Liver (tissue), 10 donors: ENCODE measurements at places on chromosomes 16 and 17. TPM values are rescaled to one million over a fixed set of nuclear protein-coding genes. Genes with fewer than 3 reads are reported as not detected.

- H3K4me3 ChIP-seq: no peak overlapping the region
- H3K27me3 ChIP-seq: no peaks in the 10 kb centered on the region
- DNase-seq: no peak
- no peak overlapping the region for H3K27ac ChIP-seq
- peaks cover 80% of the 10 kb centered on the region for H3K36me3 ChIP-seq
Measured at GRCh38 chr17:80349151-80349651, 65.8 kb upstream of the ENDOV start.

Gene MMD
- total RNA-seq: 12.9 TPM

DNA sequence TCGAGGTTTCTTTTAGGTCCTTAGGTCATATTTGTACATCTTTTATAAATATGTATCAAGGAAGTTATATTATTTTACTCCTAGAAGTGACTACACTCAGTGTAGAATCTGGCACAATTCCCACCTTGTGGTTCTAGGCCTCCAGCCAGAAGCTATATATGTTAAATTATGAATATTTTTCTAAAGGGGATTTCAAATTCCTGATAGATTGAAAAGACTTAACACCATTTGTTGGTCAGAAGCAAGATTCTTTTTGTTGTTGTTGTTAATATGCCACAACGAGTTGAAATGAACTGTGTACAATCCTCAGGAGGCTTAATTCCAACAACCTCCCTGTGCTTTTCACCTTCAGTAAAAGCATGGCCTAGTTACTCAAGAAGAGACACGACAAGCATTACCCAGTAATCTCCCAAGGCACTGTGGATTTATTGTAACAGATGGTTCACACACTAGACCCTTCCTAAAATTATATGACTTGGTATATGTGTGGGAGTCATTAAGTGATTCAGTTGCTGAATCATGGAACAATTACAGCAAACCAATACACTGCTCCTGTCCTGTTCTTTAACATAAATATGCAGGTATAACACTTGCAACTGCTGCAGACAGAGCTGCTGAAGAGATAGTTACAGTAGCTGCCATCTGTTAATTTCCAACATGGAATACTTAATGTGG is 964.4 kb upstream of the GOT2 start:
- no peaks in the 10 kb centered on the region for H3K27me3 ChIP-seq
- H3K4me3 ChIP-seq: no peak overlapping the region
- no peaks in the 10 kb centered on the region for H3K4me1 ChIP-seq
- no peaks in the 10 kb centered on the region for H3K36me3 ChIP-seq
- DNase-seq: no peak
- no peak overlapping the region for H3K27ac ChIP-seq

Gene MAPT
- 0.17 TPM for total RNA-seq

Gene ABCA5
- total RNA-seq: 18.7 TPM

- no peaks in the 10 kb centered on the region for H3K27me3 ChIP-seq
- no peaks in the 10 kb centered on the region for H3K4me1 ChIP-seq
- H3K36me3 ChIP-seq: no peaks in the 10 kb centered on the region
- DNase-seq: no peak
- H3K4me3 ChIP-seq: no peak overlapping the region
Measured at GRCh38 chr17:10266296-10266876, 68.0 kb upstream of the GAS7 start.

DNA sequence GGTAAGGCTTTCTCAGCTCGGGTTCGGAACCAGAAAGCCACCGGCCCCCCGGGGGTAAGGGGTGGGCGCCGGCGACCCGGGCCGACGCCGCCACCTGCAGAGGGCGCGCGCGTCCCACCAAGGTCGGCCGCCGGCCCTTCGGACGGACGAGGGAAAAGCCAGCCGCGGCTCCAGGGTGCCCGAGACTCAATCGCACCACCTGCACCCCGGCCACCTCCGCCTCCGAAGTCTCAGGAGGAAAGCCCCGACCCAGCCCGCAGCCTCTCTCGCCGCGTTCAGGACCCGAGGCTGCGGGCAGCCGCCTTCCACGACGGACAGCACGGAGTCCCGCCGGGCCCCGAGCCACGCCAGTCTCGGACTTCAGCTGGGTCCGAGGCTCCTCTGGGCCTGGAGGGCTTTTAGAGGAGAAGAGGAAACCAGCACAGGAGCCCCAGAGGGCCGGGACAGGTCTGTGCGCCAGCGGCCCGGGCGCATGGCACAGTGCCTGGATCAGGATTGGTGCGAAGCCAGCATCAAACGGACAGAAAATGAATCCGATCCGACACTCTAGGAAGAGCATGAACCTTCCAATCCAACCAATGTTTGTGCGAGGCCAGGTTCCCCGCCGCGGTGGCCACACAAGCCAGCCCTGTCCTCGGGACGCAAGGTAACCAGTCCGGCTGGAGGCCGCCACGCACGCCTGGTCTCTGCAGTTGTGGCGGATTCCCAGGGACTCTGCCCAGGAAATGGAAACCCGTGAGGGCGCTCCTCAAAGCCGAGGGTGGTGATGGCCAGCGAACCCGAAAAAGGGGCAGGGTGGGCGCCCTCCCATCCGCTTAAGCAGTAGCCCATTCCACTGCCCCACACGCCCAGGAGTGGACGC is 6.7 kb downstream of the CBX8 start:
- DNase-seq: no peak
- H3K36me3 ChIP-seq: no peaks in the 10 kb centered on the region
- no peak overlapping the region for H3K27ac ChIP-seq
- peak overlapping the region; percentile 30 for H3K4me3 ChIP-seq
- H3K27me3 ChIP-seq: peaks cover 9% of the 10 kb centered on the region

Gene ERI2
- total RNA-seq: 79.1 TPM

GRCh38 chr16:53740933-53741531 is 37.1 kb downstream of the FTO start:
- H3K4me3 ChIP-seq: no peak overlapping the region
- no peak for DNase-seq
- H3K27ac ChIP-seq: no peak overlapping the region
- H3K27me3 ChIP-seq: no peaks in the 10 kb centered on the region
- no peaks in the 10 kb centered on the region for H3K4me1 ChIP-seq
- no peaks in the 10 kb centered on the region for H3K36me3 ChIP-seq

GRCh38 chr17:74749279-74750038 is 1.0 kb downstream of the NHERF1 start:
- H3K4me1 ChIP-seq: peaks cover 23% of the 10 kb centered on the region
- H3K27ac ChIP-seq: peak overlapping the region; percentile 89
- H3K27me3 ChIP-seq: no peaks in the 10 kb centered on the region
- no peaks in the 10 kb centered on the region for H3K36me3 ChIP-seq
- peak overlapping the region; percentile 94 for H3K4me3 ChIP-seq

GRCh38 chr17:29592850-29593551 is at the start of gene ANKRD13B:
ANKRD13B (plus strand) TSS chr17:29593132; CDS start chr17:29593622, 490 bp downstream.
- peaks cover 50% of the 10 kb centered on the region for H3K4me1 ChIP-seq
- DNase-seq: no peak
- H3K27me3 ChIP-seq: no peaks in the 10 kb centered on the region
- peak within 1 kb of the TSS; percentile 40 for H3K4me3 ChIP-seq
- H3K36me3 ChIP-seq: no peaks in the 10 kb centered on the region

DNA sequence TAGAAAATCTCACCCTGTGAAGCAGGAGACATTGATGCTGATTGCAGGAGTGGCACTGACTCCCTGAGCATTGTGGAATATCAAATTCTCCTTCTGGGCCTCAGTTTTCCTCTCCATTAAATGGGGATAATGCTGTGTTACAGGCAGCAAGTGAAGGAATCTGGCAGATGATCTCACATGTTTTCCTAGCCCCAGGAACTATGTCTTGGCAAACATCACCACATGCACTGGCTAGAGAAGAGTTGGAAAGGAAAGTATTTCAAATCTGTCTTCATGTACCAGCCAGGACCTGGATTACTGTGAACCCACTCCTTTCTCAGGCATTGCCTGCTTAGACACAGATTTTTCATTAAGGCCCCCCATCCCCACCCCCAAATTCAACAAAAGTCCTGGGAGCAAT is 13.6 kb upstream of the CCL8 start:
- no peak overlapping the region for H3K27ac ChIP-seq
- H3K4me1 ChIP-seq: no peaks in the 10 kb centered on the region
- DNase-seq: no peak
- H3K27me3 ChIP-seq: no peaks in the 10 kb centered on the region

DNA sequence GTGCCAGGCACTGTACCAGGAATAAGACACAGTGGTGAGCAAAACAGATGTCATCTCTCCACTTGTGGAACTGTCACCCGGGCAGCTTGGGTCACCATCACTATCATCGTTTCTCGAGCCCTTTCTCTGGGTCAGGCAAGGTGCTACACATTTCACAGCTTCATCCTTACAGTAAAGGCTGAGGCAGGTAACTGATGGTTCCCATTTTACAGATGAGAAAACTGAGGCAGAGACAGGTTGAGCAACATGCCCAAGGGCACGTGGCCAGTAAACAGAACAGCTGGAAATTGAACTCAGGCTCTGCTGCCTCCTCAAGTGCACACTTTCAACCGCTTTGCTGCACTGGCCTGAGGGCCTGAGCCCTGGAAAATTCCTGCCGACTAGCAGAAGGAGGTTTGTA is 294.6 kb downstream of the XYLT1 start:
- no peak overlapping the region for H3K27ac ChIP-seq
- no peak for DNase-seq
- no peaks in the 10 kb centered on the region for H3K4me1 ChIP-seq

DNA sequence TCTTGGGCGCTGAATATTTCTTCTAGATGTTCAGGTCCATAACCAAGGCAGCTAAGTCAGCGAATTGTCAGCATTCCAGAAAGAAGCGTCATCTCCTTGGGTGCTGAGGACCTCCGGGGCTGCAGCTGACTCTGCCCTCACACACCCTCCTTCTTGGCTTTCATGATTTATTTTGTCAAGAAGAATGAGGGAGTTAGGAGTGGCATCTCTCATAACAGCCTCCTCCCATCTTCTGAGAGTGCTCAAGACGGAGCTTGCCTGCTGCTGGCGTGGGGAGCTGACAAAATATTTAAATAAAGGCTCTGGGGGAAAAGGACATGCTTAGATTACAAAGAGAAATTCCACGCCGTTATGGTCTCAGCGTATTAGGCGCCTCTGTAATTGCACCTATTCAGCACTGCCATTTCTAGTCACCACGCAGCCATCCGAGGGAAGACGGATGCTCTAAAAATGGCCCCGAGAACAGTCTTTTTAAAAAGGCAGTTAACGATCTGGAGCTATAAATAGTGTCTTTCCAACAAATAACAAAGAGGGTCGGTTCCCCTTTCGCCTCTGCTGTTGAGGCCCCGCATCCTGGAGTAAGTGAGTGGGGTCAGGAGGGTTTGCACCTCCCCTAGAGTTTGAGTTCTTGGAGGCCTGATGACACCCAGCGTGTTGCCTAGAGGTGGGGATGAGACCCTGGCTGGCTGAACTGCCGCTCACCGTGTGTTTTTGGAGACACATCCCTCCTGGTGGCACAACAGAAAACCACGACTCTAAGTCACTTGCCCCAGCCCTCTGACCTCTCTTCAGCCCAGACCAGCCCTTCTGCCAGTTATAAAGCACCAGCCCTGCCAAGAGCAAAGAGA is 187.0 kb downstream of the CCDC182 start:
- no peaks in the 10 kb centered on the region for H3K27me3 ChIP-seq
- H3K4me3 ChIP-seq: no peak overlapping the region
- H3K27ac ChIP-seq: no peak overlapping the region
- DNase-seq: no peak

DNA sequence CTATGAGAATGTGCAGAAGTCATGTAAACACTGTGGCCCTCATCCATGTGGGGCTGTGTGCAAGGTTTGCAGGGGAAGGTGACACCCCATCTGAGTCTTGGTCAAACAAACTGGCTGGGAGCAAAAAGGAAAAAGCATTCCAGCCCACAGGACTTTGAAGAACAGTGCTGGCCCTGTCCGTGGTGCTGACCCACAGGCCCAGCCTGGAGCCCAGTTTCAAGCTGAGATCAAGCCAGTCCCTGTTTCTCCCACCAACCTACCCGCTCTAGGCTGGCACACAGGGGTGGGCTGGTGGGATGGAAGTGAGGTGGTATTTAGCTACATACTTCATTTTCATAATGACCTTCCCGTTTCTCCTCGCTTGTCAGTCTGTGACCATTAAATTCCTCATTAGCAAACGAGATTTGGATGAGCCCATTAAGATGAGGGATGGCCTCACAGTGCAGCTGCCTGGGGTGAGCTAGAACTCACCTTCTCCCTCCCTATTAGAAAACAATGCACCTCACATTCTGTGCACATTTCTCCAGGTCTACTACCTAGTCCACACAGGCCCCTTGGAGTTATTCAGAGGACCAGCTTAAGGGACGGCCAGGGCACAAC is 12.6 kb upstream of the RPL38 start:
- H3K4me3 ChIP-seq: no peak overlapping the region
- H3K36me3 ChIP-seq: no peaks in the 10 kb centered on the region
- H3K27ac ChIP-seq: no peak overlapping the region

DNA sequence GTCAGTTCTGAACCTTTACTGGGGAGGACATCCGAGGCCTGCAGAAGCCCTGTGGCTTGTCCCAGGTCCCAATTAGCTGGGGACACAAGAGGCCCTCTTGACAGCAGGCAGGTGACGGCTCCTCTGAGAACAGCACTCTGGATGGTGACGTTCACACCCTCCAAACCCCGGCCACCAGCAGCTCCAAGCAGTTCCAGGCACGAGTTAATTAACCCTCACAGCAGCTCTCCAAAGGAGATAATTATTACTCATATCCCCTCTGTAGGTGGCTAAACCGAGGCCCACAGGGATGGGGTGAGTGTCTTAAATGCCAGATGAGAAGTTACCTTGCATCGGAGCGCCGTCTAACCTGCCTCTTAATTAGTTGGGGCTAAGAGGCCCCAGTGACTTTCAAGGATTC is 168.9 kb upstream of the CIBAR2 start:
- no peak overlapping the region for H3K4me3 ChIP-seq
- no peak for DNase-seq
- no peaks in the 10 kb centered on the region for H3K36me3 ChIP-seq

DNA sequence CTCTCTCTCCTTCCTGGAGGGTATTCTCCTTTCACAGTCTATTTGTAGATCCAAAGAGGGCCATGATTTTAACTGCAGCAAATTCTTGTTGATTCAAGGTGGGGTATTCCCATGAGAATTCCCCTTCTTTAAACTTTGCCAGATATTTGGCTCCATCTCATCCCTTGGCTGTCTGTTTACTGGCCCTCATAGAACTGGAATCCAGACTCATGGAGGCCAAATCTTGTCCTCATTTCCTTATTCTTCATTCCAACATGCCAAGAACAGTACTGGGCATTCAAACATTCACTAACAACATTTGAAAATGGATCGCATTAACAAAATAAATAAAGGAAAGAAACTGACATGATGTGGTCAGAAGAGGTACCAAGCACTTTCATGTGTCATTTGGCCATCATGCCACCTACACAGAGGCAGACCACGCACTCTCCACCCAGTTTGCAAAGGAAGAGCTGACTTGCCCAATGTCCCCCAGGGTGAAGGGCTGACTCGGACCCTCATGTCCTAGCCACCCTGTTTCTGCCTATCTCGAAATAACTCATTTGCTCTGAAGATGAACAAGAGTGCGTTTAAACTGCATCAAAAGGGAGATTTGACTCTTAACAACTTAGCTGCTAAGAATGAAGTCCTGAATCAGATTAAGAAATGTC is 23.1 kb upstream of the SLC35B1 start:
- no peak for DNase-seq
- no peaks in the 10 kb centered on the region for H3K36me3 ChIP-seq
- peaks cover 2% of the 10 kb centered on the region for H3K4me1 ChIP-seq
- H3K27ac ChIP-seq: peak overlapping the region; percentile 33

GRCh38 chr17:42759982-42760651 is 910 bp upstream of the RAMP2 start:
- no peaks in the 10 kb centered on the region for H3K36me3 ChIP-seq
- H3K4me3 ChIP-seq: no peak overlapping the region
- DNase-seq: no peak
- H3K4me1 ChIP-seq: peaks cover 3% of the 10 kb centered on the region

- DNase-seq: no peak
- H3K27me3 ChIP-seq: no peaks in the 10 kb centered on the region
- H3K4me1 ChIP-seq: peaks cover under 1% of the 10 kb centered on the region
- no peak overlapping the region for H3K4me3 ChIP-seq
Measured at GRCh38 chr16:75616521-75617010, 6.5 kb downstream of the ADAT1 start.
